ENCODE measurements at places on chromosomes 1 and 21. TPM values are rescaled to one million over a fixed set of nuclear protein-coding genes. Genes with fewer than 3 reads are reported as not detected.

DNA sequence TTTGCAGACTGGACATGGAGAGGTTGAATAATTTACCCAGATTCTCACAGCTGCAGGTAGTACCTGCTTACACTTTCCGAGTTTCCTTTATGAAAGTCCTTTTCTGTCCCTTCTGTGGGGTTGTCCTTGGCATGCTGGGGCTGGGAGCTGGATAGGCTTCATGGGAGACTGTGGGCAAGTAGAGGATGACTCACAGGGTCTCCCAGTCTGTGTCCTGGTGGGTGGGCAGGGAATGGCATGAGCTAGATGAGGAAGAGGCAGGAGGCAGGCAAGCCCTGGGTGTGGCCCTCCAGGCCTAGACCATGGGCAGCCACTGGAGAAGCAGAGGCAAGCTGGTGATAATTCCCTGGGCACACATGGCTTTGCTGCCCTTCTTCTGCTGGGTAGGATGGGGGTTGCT lies 80.6 kb downstream of the NAV1 start:
- H3K36me3 ChIP-seq = no peaks in the 10 kb centered on the region
- DNase-seq = no peak
- H3K4me3 ChIP-seq = no peak overlapping the region
- H3K4me1 ChIP-seq = no peaks in the 10 kb centered on the region
- no peak overlapping the region for H3K27ac ChIP-seq
- no peaks in the 10 kb centered on the region for H3K27me3 ChIP-seq

MX2 gene
- 21.5 TPM for total RNA-seq

GRCh38 chr1:14190508-14190907 lies 408.0 kb upstream of the KAZN start:
- H3K27ac ChIP-seq = no peak overlapping the region
- no peak overlapping the region for H3K4me3 ChIP-seq
- no peaks in the 10 kb centered on the region for H3K27me3 ChIP-seq

DNA sequence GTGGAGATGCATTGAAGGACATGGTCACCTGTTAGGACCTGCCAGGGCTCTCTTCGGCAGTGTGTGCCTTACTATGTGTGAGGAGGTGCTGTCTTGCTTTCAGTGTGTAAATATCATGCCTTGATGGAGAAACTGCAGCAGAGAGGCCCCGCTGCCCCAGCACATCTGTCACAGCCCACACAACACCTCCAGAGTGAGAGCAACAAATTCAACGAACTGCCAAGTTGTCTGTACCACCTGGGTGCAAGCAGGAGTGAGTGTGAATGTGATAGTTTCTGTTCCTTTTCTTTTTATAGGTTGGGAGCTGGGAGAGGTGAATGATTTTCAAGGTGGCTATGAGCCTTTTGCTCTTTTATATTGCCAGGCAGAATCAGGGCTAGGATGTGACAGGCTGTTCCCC lies 114.6 kb upstream of the KIAA0040 start:
- no peak overlapping the region for H3K27ac ChIP-seq
- H3K4me3 ChIP-seq = no peak overlapping the region
- no peaks in the 10 kb centered on the region for H3K27me3 ChIP-seq
- H3K4me1 ChIP-seq = no peaks in the 10 kb centered on the region
- DNase-seq = no peak
- no peaks in the 10 kb centered on the region for H3K36me3 ChIP-seq

DNA sequence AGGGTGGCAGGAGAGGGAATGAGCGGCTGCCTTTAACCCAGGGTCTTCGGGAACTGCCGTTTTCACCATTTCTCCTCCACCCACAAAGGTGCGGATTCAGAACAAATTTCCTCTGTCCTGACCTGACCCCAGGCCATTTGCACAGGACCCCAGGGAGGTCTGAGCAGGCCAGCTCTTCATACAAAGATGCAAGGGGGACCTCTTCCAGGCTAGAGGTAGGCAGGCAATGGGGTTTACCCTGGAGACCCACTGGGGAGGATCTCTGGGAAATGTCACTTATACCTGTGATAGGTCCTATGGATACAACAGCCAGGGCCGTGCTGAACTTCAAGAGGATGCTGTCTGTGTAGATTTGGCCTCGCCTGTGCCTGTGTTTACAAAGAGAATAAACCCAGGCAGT lies 89.7 kb upstream of the VAMP3 start:
- no peaks in the 10 kb centered on the region for H3K4me1 ChIP-seq
- H3K36me3 ChIP-seq = no peaks in the 10 kb centered on the region
- no peaks in the 10 kb centered on the region for H3K27me3 ChIP-seq
- H3K4me3 ChIP-seq = no peak overlapping the region
- H3K27ac ChIP-seq = no peak overlapping the region
- DNase-seq = peak; percentile 22

DNA sequence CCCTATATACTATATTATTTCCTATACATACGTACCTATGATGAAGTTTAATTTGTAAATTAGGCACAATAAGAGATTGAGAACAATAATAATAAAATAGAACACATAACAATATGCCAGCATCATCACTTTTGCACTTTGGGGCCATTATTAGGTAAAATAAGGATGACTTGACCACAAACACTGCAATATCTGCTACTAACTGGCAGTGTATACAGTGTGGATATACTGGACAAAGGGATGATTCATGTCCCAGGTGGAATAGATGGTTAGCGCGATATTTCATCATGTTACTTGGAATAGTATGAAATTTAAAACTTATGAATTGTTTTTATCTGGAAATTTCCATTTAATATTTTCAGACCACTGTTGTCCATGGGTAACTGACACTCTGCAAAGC lies 35.4 kb upstream of the TXLNA start:
- no peak for DNase-seq
- no peak overlapping the region for H3K27ac ChIP-seq
- H3K36me3 ChIP-seq = no peaks in the 10 kb centered on the region

- H3K4me3 ChIP-seq = no peak overlapping the region
- no peaks in the 10 kb centered on the region for H3K27me3 ChIP-seq
- no peak for DNase-seq
- H3K27ac ChIP-seq = peak overlapping the region; percentile 90
Measured at GRCh38 chr1:36222481-36223380, 1.5 kb upstream of the THRAP3 start.

GRCh38 chr1:146020058-146021049 lies 1.2 kb downstream of the HJV start:
- no peak overlapping the region for H3K4me3 ChIP-seq
- no peaks in the 10 kb centered on the region for H3K4me1 ChIP-seq
- no peak overlapping the region for H3K27ac ChIP-seq
- no peak for DNase-seq
- no peaks in the 10 kb centered on the region for H3K36me3 ChIP-seq

DNA sequence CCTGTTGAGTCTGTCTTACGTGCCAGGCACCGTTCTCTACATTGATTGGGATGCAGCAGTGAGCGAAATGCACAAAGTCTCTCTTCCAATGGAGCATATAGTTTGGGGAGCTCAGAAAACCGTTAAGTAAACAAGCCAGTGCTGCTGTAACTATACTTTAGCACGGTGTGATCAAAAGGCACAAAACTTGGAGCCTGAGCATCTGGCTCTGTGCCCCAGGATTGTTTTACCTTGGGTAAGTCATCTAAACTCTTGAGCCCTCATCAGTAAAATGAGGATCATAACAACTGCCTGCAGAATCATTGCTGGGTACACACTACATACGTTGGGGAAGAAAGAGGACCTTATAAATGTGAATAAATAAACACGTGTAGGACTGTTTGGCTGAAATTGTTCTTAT lies 1.8 kb downstream of the HHIPL2 start:
- no peak overlapping the region for H3K27ac ChIP-seq
- DNase-seq = no peak
- no peaks in the 10 kb centered on the region for H3K4me1 ChIP-seq
- H3K36me3 ChIP-seq = no peaks in the 10 kb centered on the region
- H3K27me3 ChIP-seq = no peaks in the 10 kb centered on the region
- no peak overlapping the region for H3K4me3 ChIP-seq

FMO3 gene
- 3.7 TPM for total RNA-seq

Measured in aorta (tissue), 5 donors.